ENCODE measurements at places on chromosomes 4 and X.

GRCh38 chrX:131288738-131289511 is at the start of gene IGSF1:
Gene IGSF1, minus strand, starts transcription at chrX:131289306. Its CDS starts 2,632 bp downstream, at chrX:131286674.
- peak; percentile 89 for DNase-seq

DNA sequence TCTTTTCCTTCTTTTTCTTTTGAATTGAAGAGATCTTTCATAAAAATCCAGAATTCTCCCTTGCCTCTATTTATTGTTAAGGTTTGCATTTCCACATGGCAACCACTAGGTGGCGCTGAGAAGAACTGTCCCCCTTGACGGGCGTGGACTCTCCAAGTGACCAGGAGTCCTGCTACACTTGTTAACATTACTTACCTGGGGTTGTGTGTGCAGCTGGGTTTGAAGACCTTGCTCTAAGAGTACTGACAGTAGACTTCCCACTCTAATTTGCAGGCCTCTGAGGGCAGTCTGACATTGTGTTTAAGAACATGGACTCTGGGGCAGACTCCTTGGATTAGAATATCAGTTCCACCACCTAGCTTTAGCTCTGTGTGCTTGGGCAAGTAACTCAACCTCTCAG is 52.8 kb downstream of the GPRIN3 start:
- DNase-seq, result no peak

GRCh38 chrX:84475596-84475995 is 26.7 kb downstream of the HDX start:
- no peak for DNase-seq

GRCh38 chr4:73621357-73621756 is 1.1 kb upstream of the RASSF6 start:
- DNase-seq, result no peak

DNA sequence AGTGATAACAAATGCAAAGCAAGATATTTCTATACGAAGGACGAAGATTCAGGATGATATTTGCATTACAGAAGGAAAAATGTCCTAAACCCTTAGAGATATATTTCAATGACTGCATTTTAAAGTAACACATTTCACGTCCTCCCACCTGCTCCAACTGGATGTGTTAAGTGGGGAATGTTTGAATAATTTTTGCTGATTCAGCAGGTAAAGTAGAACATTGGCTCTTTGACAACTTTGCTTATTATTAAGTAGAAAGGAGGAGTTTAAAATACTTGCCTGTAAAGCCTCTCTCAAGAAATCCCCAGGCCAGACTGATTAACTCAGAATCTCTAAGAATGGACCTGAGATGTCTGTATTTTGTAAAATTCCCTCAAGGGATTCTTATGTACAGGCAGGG is 1165.2 kb upstream of the PRKX start:
- peak; percentile 0 for DNase-seq

DNA sequence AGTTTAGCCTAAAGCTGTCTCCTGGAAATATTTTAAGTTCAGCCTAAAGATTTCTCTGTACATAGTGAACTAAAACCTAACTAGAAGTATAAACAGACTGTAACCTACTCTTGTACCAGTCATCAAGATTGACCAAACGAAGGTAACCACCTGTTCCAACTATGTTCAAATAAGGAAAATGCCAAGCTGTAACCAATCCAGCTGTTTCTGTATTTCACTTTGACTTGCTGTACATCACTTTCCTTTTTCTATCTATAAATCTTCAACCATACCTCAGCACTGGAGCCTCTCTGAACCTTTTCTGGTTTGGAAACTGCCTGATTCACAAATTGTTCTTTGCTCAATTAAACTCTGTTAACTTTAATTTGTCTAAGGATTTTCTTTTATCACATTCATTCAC is 3.1 kb upstream of the CYSLTR1 start:
- DNase-seq, result no peak

DNA sequence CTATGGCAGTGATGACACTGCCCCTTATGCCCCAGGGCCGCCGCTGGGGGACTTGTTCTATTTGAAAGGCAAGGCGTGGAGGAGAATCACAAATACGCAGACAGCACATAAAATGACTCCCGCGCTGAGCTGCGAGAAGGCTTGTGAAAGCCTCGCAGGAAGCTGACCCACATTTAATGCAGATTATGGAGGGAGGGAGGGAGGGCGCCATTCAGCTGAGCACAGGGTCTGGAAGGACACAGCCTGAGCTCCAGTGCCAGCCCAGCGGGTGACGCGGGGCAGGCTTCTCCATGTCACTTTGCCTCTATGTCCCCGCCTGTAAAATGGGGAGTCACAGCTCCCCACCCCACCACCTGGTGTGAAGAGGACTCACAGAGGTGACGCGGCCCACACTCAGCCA is 14.3 kb downstream of the ABLIM2 start:
- peak; percentile 66 for DNase-seq

- no peak for DNase-seq
These were observed 46.5 kb downstream of the FGF2 start for GRCh38 chr4:122873146-122873545.

DNA sequence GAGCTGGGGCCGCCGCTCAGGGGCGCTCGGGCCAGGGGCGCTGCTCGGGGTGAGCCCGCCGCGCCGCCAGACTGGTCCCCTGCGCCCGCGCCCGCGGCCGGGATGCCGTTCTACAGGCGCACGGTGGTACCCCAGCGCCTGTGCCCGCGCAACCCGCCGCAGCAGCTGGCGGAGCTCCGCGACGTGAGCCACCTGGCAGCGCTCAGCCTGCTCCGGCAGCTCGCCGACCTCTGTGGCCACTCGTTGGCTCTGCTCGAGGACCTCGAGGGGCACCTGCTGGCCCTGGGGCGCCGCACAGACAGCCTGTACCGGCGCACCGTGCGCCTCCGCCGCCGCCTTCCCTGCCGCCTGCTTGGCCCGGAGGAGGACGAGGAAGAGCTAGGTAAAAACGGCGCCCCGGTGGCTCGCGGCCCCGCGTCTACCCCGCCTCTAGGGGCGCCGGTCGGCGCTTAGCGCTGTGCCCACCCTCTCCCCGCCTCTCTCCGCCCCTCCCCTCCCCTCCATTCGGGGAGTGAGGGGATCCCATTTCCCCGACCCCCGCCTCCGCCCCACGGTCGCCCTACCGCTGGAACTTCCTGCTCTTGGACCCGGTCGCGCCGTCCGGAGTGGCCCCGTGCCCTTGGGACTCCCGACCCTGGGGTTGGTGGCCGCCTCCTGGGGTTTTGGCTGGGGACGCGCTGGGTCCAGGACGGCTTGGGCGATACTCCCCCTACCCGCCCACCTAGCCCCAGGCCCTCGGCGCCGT is 513 bp downstream of the NHSL2 start:
- DNase-seq, result no peak

DNA sequence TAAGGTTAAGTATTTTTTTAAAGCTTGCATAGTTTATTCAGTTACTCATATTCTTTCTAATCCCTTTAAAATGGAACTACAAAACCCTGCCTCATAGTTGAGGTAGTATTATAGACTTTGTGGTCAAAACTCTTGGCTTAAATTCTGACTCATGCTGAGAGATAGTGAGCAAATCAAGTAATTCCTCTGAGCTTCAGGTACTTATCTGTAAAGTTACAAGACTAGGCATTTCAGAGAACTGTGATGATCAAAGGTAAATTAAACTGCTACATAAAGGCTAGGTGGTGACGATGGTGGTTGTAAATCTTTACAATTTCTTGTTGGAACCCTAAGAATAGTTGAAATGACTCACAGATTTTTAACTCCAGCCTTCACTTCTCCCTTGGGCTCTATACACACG is 3.2 kb upstream of the CLOCK start:
- no peak for DNase-seq

DNA sequence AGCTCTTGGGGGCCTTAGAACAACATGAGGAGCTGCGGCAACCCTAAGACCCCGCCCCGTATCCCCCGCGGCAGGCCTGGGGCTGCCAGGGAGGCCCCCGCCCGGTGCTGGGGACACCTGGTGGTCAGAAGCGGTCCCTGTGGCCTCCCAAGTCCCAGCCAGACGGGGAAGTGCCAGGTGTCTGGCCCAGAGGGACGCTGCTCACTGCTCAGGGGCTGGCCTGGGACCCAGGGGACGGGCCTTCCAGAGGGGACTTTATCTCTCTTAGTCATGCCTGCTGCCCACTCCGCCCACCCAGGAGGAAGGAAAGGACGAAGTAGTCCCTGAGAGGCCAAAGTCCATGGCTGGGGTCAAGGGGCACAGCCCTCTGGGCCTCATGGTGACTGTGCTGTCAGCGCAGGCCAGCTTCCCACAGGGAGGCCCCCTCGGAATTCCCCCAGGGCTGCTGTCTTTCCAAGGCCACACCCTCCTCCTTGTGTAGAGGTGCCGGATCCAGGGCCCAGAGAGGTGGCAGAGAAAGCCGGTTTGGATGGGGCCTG is 31.0 kb upstream of the HTRA3 start:
- no peak for DNase-seq

DNA sequence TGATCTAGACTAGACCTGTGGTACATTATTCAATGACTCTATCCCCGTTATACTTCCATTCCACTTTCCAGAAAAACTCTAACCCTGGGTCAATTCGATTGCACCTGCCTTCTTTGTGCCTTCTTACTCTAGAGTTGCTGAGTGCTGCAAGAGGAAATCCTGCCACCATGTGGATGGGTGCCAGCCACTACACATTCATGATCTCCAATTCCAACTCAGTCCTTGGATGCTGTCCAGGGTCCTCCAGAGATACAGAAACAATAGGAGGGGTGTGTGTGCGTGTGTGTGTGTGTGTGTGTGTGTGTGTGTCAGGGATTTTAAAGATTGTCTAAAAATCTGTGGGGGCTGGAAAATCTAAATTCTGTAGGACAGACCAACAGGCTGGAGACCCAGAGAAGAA is 42.9 kb upstream of the INTS6L start:
- peak; percentile 83 for DNase-seq

DNA sequence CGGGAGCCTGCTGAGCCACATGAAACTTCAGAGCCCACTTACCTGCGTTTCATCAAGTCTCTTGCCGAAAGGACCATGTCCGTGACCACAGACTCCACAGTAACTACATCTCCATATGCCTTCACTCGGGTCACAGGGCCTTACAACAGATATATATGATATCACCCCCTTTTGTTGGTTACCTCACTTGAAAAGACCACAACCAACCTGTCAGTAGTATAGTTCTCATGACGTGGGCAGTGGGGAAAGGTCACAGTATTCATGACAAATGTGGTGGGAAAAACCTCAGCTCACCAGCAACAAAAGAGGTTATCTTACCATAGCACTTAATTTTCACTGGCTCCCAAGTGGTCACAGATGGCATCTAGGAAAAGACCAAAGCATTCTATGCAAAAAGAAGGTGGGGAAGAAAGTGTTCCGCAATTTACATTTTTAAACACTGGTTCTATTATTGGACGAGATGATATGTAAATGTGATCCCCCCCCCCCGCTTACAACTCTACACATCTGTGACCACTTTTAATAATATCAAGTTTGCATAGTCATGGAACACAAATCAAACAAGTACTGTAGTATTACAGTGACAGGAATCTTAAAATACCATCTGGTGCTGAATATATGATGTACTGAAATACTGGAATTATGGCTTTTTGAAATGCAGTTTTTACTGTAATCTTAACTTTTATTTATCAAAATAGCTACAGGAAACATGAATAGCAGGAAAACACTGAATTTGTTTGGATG is 129.9 kb downstream of the TET2 start:
- no peak for DNase-seq

GRCh38 chr4:145881576-145881975 is 57.0 kb downstream of the ZNF827 start:
- no peak for DNase-seq

DNA sequence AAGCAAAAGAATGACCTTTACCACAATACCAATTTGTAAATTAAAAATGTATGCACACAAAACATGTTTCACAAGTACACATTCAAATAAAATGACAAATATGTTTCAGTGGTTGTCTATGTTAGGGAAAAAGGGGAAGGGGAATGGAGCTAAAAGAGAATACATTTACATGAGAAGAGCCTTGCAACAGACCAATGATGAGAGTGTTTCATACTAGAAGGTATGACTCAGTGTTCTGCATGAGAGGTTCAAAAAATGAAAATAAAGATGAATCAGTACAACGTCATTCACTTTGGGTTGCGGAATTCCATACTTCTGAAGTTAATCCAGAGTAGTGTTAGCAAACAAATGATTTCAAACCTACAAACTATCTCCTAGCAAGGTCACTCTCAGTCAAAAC is 51.7 kb downstream of the RPGR start:
- DNase-seq, result no peak

- DNase-seq, result no peak
These were observed 50.2 kb downstream of the DCX start for GRCh38 chrX:111361751-111362150.

- DNase-seq, result no peak
These were observed 221.7 kb downstream of the BCOR start for GRCh38 chrX:39875834-39876628.

DNA sequence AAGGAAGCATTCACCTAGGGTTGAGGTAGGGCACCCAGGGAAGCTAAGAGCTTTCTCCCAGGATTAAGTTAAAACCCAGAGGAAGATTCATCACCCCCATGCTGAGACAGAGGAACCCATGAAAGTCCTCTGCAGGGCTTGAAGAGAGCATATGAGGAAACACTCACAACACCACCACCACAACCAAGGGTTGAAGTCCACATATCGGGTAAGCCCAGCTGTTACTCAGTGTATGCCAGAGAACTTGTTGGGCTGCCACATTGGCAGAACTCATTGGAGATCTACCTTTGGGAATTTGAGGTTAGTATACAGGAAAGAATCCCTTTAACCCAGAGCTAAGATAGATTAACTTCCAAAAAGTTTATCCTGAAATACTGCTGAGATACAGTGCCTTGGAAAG is 75.1 kb downstream of the INTS6L start:
- DNase-seq, result no peak

DNA sequence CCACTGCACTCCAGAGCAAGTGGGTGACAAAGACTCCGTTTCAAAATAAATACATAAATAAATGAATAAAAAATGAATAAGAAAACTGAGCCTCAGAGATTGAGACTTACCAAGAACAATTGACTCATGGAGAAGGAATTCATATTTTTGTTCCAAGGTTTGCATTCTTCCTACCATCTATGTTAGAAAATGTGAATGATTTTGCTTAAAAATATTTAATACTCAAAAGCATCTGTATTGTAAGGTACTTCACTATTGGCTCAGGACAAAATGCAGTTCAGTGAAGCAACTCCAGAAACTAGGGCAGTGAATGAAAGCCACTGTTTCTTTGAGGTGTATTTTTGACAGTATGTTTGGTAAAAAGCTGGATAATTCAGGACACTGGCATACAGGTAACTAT is 54.1 kb downstream of the XAGE2 start:
- DNase-seq, result no peak

DNA sequence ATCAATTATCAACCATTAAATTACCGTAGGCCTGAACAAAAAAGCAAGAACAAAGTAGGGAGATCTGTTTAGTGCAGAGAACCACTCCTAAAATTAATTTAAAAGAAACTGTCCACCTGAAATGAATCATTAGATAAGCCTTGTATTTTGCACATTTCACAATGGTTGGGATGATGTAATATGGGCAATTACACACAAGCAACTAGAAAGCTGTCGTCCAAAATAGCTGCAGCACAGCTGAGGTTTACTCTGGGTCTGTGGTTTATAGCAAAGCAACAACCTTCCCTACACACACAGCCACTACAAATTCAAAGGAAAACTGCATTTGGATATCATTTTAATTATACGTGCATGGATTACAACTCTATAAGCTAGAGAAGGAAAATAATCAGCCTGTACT is 28.5 kb downstream of the PCDH19 start:
- DNase-seq, result peak; percentile 49
